ENCODE measurements at places on chromosomes 12 and 14.
A peak's percentile ranks its signal among the peaks of the same experiment; 100 is the strongest.

GRCh38 chr12:51378749-51379148, 12.5 kb downstream of the GALNT6 start:
- DNase-seq: no peak

- no peak for DNase-seq
Measured at GRCh38 chr14:73685328-73685727, 28.9 kb downstream of the PNMA1 start.

GRCh38 chr14:91164676-91165075, 50.8 kb downstream of the DGLUCY start:
- no peak for DNase-seq

DNA sequence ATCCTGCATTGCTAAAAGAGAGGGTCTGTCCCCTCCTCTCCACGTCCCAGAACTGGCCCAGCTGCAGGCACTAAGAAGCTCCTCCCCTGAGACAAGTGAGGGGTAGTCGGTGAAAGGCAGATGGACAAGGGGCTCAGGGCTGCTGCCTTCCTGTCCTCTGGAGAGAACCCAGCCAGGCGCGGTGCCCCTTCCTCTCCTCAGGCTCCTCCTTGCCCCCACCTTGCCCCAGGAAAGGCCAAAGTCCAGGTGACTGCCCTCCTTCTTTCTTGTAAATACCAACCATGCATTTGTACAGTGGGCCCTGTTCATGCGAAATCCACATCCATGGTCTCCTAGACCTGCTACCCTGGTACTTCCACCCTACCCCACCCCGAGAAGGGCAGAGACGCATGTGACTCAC, 9.7 kb downstream of the PPP1R1A start:
- DNase-seq: no peak

GRCh38 chr14:33790996-33791395, 159.9 kb downstream of the EGLN3 start:
- no peak for DNase-seq

GRCh38 chr12:5043589-5044419, at the start of gene KCNA5:
Gene KCNA5, plus strand, starts transcription at chr12:5043879. Its CDS starts 269 bp downstream, at chr12:5044148.
- DNase-seq: no peak

DNA sequence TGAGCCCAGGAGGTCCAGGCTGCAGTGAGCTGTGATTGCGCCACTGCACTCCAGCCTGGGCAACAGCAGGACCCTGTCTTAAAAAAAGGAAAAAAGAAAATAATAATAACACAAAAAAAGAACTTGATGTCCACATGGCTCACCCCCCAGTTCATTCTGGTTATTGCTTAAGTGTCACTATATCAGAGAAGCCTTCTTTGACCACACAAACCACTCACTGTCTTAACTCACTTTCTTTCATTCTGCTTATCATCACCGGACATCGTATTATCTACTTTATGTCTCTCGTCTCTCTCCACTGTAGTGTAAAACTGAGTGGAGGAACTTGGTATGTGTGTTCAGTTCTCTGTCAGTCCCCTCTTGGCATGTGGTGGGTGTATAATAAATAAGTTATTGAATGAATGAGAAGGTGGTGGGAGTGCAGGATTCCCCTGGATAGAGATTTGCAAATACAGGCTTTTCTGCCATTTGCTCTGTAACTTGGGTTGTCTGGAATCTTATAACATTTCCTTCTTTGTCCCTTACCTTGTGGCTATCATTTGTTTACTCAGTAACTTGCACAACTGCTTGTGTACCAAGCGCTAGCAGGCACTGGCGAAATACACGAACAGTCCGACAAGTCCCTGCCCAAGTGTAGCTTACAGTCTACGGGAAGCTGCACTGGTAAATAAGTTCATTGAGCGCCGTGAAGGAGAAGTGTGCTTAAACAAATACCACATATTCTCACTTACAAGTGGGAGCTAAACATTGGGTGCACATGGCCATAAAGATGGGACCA, 86.6 kb upstream of the TRAF3 start:
- no peak for DNase-seq

DNA sequence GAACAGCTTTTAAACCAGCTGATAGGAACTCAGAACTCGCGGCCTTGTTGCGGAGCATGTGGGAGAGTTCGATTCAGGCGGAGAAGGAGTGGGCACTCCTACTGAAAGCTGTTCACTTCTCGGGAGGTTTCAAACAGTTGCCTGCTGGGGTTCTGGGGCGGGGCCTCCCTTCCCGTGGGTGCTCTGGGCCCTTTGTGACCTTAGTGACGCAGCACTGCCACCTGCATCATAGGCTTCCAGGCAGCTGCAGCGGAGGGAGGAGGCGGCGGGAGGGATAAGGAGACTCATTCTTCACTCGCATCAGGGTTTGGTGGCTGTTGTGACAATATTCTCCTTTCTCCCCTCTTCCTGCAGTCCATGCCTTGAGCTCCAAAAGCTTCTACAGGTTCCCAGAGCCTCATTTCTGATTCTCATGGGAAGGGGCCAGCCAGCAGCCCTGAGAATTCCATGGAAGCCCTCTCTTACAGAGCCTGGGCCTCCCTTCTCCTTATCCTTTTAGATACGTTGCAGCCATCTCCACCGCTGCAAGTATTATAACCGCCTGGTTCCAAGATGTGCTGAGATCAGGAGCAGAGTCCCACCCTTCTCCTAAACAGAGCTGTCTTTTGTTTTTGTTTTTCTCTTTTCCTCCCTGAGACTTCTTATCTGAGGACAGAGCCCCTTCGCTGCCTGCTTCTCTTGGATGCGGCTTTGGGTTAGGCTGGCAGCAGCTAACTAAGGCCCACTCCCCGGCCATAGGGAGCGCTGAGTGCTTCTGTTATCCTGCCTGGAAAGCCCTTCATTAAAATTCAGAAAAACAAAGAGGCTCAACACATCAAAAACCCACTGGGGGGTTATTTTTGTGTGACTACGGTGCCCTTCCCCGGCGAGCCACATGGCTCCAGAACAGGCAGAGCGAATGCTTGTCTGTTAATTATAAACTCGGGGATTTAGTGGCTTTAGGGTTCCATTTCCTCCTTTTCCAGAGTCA, 67.6 kb upstream of the GPATCH2L start:
- no peak for DNase-seq

- DNase-seq: no peak
Measured at GRCh38 chr12:11885261-11886038, 185.3 kb upstream of the BCL2L14 start.

DNA sequence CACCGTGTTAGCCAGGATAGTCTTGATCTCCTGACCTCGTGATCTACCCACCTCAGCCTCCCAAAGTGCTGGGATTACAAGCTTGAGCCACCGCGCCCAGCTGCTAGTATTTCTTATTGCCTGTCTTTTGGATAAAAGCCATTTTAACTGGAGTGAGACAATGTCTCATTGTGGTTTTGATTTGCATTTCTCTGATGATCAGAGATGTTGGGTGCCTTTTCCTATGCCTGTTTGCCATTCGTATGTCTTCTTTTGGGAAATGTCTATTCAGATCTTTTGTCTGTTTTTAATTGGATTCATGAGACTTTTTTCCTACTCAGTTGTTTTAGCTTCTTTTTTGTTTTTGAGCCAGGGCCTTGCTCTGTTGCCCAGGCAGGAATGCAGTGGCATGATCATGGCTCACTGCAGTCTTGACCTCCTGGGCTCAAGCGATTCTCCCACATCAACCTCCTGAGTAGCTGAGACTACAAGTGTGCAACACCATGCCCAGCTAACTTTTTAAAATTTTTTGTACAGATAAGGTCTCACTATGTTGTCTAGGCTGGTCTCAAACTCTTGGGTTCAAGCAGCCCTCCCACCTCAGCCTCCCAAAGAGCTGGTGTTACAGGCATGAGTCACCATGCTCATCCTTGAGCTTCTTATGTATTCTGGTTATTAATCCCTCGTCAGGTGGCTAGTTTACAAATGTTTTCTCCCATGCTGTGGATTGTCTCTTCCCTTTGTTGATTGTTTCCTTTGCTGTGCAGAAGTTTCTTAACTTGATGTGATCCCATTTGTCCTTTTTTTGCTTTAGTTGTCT, 65.9 kb downstream of the ACACB start:
- DNase-seq: no peak

GRCh38 chr14:58637040-58637390, 747 bp upstream of the DACT1 start:
- DNase-seq: no peak

- no peak for DNase-seq
Measured at GRCh38 chr14:104751539-104752422, 1.2 kb upstream of the SIVA1 start.

- DNase-seq: no peak
Measured at GRCh38 chr12:58046271-58046670, 104.9 kb downstream of the ATP23 start.

DNA sequence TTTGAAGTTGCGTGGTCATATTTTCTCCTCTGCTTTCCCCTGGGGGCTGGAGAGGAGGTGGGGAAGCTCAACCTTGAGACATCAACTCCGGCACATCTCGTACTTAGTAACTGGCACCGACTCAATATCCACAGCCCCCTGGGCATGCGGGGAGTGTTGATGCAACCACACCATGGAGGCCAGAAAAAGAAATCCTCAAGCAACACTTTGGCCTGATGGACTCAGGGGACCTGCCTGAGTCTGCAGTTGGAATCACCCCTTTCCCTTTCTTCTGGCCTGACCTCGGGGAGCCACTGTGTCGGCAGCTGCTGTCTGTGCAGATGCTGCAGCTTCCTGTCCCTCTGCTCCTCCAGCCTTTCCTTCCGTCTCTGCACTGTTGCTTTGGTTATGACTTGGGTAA, 11.4 kb upstream of the AACS start:
- no peak for DNase-seq

DNA sequence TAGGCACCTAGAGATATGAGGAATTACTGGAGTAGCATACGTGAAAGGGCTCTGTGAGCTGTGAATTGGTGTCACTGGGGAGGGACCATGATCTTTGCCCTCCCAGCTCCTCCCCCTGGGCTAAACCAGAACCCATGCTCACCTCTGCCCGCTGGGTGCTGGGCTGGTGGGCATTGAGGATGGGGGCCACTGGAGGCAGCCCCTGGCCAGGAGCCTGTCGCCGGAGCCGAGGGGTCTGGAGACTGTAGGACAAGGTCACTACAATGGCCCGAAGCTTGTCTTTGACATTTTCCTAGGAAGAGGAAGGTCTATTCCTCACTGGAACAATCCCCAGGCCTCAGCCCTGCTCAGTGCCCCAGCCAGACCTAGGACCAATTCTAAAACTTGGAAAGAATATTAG, 11.6 kb downstream of the ITGA7 start:
- peak; percentile 66 for DNase-seq

DNA sequence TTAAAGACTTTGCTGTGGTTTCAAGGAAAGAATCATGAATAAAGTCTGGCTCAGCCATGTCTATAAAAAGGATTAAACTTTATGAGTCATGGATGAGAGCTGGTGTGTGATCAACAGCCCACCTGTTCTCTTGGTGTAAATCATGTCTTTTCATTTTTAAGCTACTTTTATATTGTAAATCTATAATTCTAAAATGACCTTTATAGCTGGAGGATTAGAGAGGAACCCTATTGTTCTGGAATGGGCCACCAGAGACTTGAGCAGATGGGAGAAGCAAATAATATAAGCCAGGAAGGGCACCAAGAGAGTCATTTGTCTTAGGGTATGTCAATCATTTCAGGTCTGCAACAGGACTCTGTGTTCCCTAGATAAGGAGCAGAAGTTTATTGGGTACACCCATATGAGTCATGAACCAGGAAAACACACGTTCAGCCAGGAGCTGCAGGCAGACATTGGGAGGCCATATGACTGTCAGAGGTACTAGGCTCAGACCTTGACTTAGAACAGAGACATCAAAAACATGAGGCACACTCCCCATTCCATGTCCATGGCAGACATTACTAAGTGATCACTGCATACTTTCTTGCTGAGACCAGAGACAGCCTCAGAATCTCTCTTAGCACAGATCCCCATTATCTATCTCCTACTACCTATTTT, 49.3 kb downstream of the NDUFA12 start:
- DNase-seq: no peak

DNA sequence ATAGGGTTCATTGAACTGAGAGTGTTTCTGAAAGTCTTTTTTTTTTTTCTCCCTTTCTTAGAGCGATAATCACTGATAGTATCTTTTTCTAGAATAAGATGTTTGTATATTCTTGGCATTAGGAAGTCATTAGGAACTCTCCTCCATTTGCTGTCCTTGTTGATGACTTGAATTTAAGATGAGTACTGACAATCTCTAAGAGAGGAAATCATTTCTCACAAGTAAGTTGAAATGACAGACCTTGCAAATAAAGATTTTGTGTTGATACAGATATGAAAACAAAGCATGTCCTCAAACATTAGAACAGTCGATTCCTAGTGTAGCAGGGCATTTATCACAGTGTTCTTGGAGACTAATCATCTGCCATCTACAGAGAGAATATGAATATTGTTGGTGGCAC, 458.4 kb upstream of the SYT1 start:
- DNase-seq: no peak

DNA sequence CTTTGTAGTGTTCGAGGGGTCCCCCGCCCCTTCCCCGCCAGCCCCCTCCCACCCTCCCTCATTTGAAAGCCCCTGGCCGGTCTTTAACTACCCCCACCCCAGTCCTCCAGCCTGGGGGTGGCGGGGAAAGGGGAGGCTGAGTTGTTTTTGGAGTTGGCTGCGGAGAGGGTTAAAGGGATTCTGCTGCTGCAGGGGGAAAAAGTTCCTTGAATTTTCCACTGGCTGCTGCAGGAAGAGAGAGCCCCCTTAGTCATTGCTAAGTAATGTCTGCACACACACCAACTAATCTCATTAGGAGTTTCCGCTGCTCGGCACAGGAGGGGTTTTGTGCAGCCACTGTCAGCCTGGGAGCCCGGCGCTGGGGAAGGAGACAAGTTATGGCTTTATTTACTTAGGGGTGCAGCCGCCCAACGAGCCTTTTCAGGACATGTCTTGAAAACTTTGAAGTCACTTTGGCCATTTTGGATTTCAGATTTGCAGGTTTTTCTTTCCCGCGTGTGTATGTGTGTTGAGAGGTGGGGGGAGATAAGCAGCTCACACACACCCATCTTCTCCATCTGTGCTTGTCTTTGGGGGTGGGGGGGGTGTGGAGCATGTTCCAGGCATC, 1.8 kb downstream of the ELK3 start:
- no peak for DNase-seq

DNA sequence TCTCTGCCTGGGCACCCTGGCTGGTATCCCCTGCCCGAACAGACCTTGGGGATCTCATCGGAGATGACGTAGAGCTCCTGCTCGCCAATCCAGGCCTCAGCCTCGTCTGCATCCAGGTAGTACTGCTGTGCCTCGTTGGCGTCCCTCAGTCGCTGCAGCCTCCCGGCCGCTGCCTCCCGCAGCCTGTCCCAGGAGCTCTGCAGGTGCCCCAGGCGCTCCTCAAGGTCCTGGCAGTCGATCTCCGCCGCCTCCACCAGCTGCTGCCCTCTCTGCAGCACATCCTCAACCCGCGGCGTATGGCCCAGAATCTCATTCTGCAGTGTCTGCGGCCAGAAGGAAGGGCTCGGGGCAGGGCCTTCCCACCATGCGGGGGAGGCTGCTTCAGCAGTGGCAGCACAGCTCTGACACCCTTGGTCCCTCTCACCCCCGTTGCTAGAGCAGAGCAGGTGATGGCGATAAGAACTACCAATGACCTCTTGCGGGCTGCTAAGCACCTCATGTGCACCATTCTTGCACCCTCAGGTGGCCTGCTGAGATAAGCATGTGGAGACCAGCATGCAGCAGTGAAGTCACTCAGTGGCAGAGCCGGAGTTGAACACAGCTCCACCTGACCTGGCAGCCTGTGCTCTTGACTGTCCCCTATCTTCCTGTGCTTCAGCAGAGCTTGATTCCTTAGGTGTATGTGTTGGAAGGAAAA, 71.0 kb downstream of the PLEKHG3 start:
- DNase-seq: peak; percentile 79

GRCh38 chr12:54356228-54356627, 8.1 kb downstream of the GPR84 start:
- no peak for DNase-seq

Data from chondrocyte (in vitro differentiated cells).